ENCODE measurements at places on chromosomes 7 and 10.

GRCh38 chr7:26457696-26458327 is 166.2 kb downstream of the SNX10 start:
- DNase-seq = peak; percentile 38

GRCh38 chr7:67210567-67210966 is 213.9 kb downstream of the TYW1 start:
- DNase-seq = no peak

DNA sequence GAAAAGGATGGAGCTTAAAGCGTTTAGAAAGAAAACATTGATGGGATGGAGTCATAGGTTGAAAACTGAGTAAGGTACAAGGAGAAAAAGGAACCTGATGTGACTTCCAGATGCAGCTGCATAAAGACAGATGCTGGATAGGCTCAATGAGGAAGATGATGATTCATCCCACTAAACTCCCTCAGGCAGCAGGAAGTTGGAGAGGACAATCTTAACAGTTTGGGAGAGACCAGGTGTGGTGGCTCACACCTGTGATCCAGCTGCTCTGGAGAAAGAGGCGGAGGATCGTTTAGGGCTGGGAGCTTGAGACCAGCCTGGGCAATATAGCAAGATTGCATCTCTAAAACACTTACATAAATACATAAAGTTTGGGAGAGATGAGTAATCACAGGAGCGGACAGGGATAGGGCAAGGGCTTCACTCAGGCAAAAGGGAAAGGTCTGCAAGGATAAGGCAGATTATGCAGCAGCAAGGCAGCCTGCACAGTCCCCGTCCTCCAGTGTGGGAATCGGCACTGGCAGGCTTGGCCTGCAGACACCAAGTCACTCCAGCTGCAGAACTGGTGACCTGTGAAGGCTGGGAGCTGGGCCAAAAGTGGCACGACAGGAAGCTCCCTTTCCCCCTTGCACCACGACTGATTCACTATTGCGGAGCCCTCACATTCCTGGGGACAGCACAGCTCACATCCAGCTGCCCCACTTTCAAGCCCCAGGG is 438.5 kb downstream of the GRID1 start:
- no peak for DNase-seq

- DNase-seq = no peak
These were observed 118.2 kb downstream of the VIPR2 start for GRCh38 chr7:159026271-159027055.

GRCh38 chr7:126501617-126502016 is 751.1 kb downstream of the GRM8 start:
- no peak for DNase-seq

DNA sequence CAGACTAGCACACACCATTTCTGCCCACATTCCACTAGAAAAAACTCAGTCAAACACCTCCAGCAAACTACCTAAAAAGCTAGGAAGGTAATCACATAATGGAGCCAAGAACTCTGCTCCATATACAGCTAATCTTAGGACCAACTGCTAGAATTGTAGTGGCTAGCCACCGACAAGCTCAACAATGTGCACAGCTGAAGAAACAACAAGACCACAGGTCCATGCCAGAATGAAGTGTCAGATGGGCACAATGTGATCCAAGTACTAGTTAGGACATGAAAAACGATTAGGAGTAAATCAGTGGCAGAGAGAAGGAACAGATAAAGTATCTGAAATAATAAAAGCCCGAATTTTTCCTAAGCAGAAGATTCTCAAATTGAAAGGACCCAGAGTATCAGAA is 38.6 kb downstream of the TMEM106B start:
- DNase-seq = no peak

GRCh38 chr10:72069751-72070526 is 18.4 kb downstream of the SPOCK2 start:
- peak; percentile 95 for DNase-seq

GRCh38 chr10:11403116-11403515 is 208.3 kb downstream of the USP6NL start:
- DNase-seq = no peak

GRCh38 chr10:3037182-3037581 is 30.2 kb upstream of the PFKP start:
- no peak for DNase-seq

GRCh38 chr7:8590791-8591190 is 157.4 kb downstream of the NXPH1 start:
- DNase-seq = peak; percentile 70

DNA sequence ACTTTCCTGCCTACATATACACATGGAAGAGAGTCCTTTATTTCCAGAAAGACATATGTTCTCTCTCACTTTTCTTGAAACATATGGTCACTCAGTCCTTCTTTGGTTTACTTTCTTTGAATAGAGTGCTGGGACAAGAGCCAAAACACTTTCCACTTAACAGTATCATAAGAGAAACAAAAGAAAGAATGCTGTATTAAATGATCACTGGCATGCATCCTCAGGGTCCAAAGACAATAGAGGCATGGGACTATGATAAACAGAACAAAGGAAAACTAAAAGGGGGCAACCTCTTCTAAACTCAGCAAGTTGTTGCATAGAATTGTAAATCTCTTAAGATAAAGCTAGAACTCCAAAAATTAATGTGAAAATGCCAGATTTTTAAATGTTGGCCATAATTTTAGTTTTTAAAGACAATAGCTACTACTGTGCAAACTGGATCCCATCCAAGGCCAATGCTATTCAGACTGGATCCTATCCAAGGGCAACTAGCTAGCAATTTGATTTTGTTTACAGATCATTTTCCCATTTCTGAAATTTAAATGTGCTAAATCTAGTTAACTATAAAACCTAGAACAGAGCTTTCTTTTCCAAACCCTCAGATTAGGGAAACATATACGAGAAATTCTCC is 687.5 kb downstream of the SORCS3 start:
- no peak for DNase-seq

- DNase-seq = no peak
These were observed 28.5 kb downstream of the OSBPL3 start for GRCh38 chr7:24951441-24951980.

DNA sequence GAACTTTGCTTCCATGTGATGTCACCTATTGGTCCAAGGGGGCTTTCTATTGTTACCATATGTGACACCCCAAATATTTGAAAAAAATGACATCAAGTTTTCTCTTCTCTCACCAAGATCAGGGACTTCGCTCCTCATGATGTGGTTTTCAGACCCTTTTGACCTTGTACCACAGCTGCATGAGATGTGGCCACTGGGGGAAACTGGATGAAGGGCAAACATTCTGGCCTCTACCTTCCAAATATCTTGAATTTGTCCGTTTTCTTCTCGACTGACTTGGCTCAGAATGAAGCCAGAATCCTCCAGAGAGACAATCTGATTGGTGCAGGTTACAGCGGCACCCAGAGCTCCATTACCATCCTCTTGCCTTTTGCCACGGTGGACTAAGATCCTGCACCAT is 122.7 kb downstream of the PRKCQ start:
- DNase-seq = no peak

- no peak for DNase-seq
These were observed 142.1 kb downstream of the SLC25A13 start for GRCh38 chr7:96179837-96180236.

- DNase-seq = peak; percentile 98
These were observed 963.4 kb downstream of the CNTNAP2 start for GRCh38 chr7:147079921-147080420.

DNA sequence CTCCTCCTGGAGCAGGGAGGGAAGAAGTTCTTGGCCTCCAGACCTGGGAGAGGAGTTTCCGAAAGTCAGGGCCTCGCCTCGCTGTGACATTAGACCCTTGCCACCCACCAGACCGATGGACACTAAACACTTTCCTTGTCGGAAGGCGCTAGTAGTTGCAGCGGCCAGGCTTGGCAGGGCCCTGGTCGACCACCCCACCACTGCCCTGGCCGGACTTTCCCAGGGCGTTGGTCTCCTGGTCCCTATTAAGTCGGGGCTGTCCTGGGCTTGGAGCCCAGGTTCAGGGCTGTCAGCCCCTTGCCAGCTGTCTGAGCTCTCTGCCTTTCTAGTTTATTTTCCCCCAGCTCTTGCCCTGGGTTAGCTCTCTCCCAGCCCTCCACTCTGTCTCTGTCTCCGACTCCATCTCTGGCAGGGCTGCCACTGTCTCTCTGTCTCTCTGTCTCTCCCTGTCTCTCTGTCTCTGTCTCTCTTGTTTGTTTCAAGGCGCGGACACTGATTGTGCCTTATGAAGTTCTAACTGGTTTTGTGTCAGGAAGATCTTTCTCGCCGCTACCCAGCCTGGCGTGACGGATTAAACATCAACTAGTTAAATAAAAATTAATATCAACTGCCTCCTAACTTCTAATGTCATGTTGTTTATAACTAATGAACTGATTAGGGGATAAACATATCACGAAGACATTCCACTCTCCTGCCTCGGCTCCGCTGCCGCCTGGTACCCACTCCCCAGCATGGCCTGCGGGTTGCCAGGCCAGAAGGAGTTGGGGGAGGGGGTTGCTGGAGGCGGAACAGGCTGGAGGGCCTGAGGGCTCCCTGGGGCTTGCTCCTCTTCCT is 13.8 kb upstream of the PAX2 start:
- no peak for DNase-seq

DNA sequence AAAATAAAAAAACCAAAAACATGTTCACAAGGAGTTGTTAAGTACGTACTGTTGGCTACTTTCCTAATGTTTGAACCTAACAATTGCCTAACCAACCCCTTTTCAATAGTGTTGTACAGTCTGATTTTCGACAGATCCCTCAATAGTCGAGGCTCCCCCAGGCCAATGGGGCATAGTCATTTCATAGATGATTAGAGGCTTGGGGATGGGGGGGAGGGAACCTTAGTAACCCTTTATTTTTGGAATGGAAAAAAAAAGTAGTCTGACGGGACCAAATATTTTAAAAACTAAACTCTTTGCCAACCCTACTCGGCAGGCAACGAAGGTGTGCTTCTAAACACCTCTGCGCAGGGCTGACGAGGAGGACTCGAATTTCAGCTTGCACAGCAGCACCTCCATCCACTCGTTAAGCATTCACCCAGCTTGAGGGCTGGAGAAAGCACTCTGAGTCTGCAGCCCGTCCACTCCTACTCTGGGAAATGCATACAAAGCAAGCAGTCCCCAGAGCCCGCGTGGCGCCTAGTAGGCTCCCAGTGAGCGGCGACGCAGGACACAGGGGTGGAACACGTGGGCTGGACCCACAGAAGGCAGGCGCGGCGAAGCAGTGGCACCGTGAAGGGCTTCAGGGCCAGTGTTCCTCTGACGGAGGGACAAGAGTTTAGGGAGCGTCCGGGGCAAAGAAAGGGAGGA is 899 bp downstream of the PUS7 start:
- DNase-seq = peak; percentile 76

- no peak for DNase-seq
These were observed 222.9 kb upstream of the SH2B2 start for GRCh38 chr7:102063690-102064180.

DNA sequence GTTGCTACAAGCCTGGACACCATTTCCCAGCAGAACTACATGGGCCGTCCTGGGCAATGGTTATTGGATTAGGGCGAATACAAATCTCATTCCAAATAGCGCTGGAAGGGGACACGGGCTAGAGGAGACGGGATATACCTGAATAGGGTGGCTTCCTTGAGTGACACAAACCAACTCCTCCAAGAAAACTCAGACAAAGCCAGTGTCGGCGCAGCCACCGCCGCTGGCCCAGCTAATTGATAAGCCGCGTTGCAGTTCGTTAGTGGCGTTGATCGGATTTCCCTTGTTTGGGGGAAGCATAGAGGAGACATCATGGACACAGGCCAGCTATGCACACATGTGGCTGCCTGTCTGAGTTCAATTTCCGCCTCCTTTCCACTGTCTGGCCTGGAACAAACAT is 55.7 kb downstream of the EBF3 start:
- no peak for DNase-seq

DNA sequence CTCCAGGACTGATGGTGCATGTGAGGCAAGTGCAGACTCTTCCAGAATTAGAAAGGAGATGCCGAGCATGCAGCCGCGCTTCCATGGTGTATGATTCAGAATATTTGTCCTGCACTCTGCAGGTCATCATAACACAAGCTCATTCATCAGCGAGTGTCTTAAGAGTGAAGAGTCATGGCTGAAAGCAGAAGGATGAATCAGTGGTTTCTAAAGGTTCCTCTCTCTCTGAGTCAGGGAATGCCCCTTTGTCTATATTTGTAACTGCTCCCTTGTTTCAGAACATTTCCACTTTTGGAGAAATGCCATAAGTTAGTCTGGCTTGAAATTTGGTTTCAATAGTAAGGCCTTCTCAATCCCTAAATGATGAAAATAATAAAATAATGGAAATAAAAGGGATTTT is 52.3 kb downstream of the HECW1 start:
- no peak for DNase-seq

GRCh38 chr10:124624895-124625294 is 119.3 kb downstream of the FAM53B start:
- DNase-seq = no peak

Data from NCI-H146 (cell line).